ENCODE measurements at places on chromosomes 2 and 18. TPM values are rescaled to one million over a fixed set of nuclear protein-coding genes. Genes with fewer than 3 reads are reported as not detected.

GRCh38 chr18:62933261-62933887 is 218.0 kb downstream of the PHLPP1 start:
- DNase-seq, result no peak

Gene INPP5D
- 121 TPM for total RNA-seq

Gene CD302
- total RNA-seq, result 0.54 TPM

Gene PARD6G
- 3.8 TPM for total RNA-seq

All from CD8-positive, alpha-beta T cell (primary cell).